Chondrocyte (in vitro differentiated cells): ENCODE measurements at places on chromosomes 2 and 18. TPM values are rescaled to one million over a fixed set of nuclear protein-coding genes. Genes with fewer than 3 reads are reported as not detected.
A peak's percentile ranks its signal among the peaks of the same experiment; 100 is the strongest.

- H3K27me3 ChIP-seq: peaks cover 6% of the 10 kb centered on the region
- H3K36me3 ChIP-seq: no peaks in the 10 kb centered on the region
- no peak for DNase-seq
- no peaks in the 10 kb centered on the region for H3K4me1 ChIP-seq
These were observed 268.0 kb downstream of the NR4A2 start for GRCh38 chr2:156064540-156064939.

DNA sequence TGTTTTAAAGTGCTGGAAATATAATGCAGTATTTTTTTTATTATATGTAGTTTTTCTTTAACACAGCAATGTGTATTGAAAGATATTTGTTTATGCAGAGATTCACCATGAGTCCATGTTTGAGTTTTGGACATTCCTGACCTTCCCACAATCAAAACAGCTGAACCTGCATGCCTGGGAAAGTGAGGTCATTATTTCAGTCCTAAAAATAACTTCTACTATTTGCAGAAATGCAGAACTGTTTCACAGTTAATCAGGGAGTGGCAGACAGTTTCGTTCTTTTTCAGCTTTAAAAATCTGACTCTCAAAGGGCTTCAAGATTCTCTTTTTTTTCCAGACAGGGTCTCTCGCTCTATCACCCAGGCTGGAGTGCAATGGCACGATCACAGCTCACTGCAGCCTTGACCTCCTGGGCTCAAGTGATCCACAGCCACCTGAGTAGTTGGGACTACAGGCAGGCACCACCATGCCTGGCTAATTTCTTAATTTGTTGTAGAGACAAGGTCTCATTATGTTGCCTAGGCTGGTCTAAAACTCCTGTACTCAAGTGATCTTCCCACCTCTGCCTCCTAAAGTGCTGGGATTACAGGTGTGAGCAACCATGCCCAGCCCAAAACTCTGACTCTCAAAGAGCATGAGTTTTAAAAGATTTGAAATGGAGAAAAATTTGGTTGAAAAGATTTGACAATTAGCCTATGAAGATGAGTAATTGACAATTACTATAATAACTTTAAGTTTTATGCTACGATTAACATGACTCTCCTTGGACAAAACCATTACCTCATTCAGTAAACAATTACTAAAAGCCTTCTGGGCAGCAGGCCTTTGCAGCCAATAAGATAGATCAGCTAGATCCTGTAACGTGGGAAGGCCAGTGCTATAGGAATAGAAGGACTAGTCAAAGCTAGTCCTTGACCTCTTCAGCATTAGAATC lies 5.0 kb upstream of the MYL12B start:
- H3K27me3 ChIP-seq: no peaks in the 10 kb centered on the region
- peak overlapping the region; percentile 35 for H3K4me3 ChIP-seq
- no peak for DNase-seq
- H3K4me1 ChIP-seq: peaks cover 82% of the 10 kb centered on the region
- H3K36me3 ChIP-seq: peaks cover 47% of the 10 kb centered on the region

GRCh38 chr2:152432206-152432653 lies 97.3 kb downstream of the FMNL2 start:
- no peak overlapping the region for H3K27ac ChIP-seq
- H3K4me3 ChIP-seq: no peak overlapping the region
- no peaks in the 10 kb centered on the region for H3K36me3 ChIP-seq
- no peaks in the 10 kb centered on the region for H3K27me3 ChIP-seq
- no peak for DNase-seq
- H3K4me1 ChIP-seq: peaks cover 13% of the 10 kb centered on the region

The ACADL gene
- not detected in 3 replicates for total RNA-seq

The SERPINB4 gene
- not detected in 3 replicates for total RNA-seq
